Esophagus squamous epithelium (tissue), 5 donors: ENCODE measurements at places on chromosomes 7 and 10. TPM values are rescaled to one million over a fixed set of nuclear protein-coding genes. Genes with fewer than 3 reads are reported as not detected.
A peak's percentile ranks its signal among the peaks of the same experiment; 100 is the strongest.

GRCh38 chr7:36521133-36521532, 131.5 kb downstream of the ANLN start:
- no peak for DNase-seq
- no peak overlapping the region for H3K27ac ChIP-seq
- H3K4me1 ChIP-seq, result no peaks in the 10 kb centered on the region
- no peak overlapping the region for H3K4me3 ChIP-seq
- H3K36me3 ChIP-seq, result no peaks in the 10 kb centered on the region

DNA sequence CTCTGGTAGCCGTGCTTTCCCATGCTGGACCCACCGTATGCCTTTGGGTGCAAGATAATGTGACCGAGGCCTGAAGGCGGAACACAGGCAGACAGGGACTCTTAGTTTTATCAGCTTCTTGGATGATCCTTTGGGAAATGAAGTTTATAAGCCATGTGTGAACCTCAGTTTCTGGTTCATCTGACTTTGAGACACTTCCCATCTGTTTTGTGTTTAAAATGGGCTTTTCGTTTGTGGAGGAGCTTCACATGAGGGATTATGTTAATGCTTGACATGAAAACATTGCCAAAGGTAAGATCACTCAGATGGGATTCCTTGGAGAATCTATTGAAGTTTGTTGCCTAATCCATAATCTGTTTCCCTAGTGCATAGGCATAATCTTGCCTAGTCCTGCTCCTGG, 249.8 kb upstream of the LYZL1 start:
- no peaks in the 10 kb centered on the region for H3K36me3 ChIP-seq
- peaks cover 12% of the 10 kb centered on the region for H3K27me3 ChIP-seq
- H3K27ac ChIP-seq, result no peak overlapping the region
- no peak overlapping the region for H3K4me3 ChIP-seq
- no peak for DNase-seq

- no peaks in the 10 kb centered on the region for H3K4me1 ChIP-seq
- H3K27ac ChIP-seq, result no peak overlapping the region
- H3K27me3 ChIP-seq, result no peaks in the 10 kb centered on the region
- H3K4me3 ChIP-seq, result no peak overlapping the region
- H3K36me3 ChIP-seq, result no peaks in the 10 kb centered on the region
Observed at GRCh38 chr7:91767820-91768219, 112.7 kb downstream of the MTERF1 start.

- H3K27me3 ChIP-seq, result no peaks in the 10 kb centered on the region
- no peaks in the 10 kb centered on the region for H3K36me3 ChIP-seq
- no peak for DNase-seq
- peak overlapping the region; percentile 12 for H3K4me3 ChIP-seq
- peaks cover 17% of the 10 kb centered on the region for H3K4me1 ChIP-seq
Observed at GRCh38 chr7:16668049-16668858, 22.3 kb downstream of the BZW2 start.

GRCh38 chr7:141431711-141432110, 119.5 kb upstream of the AGK start:
- H3K27me3 ChIP-seq, result no peaks in the 10 kb centered on the region
- H3K36me3 ChIP-seq, result no peaks in the 10 kb centered on the region
- H3K4me3 ChIP-seq, result no peak overlapping the region
- no peaks in the 10 kb centered on the region for H3K4me1 ChIP-seq
- DNase-seq, result no peak

DNA sequence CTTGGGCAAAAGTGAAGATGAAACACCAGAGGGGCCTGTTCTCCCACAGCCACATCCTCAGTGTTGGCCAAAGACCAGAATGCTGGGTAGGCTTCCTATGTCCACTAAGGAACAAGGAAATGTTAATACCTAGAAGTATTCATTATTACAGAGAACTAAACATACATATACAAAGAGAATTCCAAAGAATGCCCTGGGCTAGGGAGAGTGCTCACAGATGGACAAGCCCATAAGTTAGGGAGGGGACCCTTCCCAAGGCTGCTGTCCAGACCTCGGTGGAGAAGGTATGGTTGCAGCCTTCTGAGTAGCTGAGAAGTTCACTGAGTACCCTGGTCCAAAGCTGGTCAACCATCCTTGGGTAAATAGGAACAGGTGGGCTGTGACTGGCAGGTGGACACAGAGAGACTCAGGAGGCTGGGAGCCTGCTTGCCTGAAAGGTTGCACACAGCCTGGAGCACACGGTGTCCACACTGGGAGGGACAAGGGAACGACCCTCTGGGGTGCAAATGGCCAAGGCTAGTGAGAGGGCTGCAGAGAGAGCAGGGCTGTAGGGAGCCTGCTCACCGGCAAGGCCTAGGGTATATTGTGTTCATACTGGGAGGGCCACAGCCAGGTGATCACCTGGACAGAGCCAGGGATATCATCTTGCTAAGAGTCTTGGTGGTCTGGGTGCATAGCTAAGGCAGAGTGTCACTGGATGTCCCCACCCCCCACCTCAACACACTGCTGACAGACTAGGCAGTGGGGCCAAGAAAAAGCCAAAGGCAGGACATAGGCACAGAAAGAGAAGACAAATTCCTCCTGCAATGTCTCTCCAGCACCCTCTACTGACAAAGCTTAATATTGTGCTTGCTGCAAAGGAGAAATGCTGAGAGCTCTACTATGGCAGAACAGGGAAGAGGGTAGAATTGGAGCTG, 40.3 kb downstream of the CPVL start:
- no peak overlapping the region for H3K4me3 ChIP-seq
- no peak overlapping the region for H3K27ac ChIP-seq
- no peaks in the 10 kb centered on the region for H3K36me3 ChIP-seq
- no peaks in the 10 kb centered on the region for H3K4me1 ChIP-seq

GRCh38 chr10:17685233-17685840, 41.4 kb downstream of the STAM start:
- H3K4me3 ChIP-seq, result no peak overlapping the region
- H3K4me1 ChIP-seq, result no peaks in the 10 kb centered on the region
- H3K27me3 ChIP-seq, result no peaks in the 10 kb centered on the region
- H3K36me3 ChIP-seq, result peaks cover 37% of the 10 kb centered on the region
- H3K27ac ChIP-seq, result no peak overlapping the region

- no peaks in the 10 kb centered on the region for H3K27me3 ChIP-seq
- H3K4me3 ChIP-seq, result no peak overlapping the region
- DNase-seq, result no peak
- no peak overlapping the region for H3K27ac ChIP-seq
Observed at GRCh38 chr10:13400196-13400965, 52.3 kb upstream of the SEPHS1 start.

DNA sequence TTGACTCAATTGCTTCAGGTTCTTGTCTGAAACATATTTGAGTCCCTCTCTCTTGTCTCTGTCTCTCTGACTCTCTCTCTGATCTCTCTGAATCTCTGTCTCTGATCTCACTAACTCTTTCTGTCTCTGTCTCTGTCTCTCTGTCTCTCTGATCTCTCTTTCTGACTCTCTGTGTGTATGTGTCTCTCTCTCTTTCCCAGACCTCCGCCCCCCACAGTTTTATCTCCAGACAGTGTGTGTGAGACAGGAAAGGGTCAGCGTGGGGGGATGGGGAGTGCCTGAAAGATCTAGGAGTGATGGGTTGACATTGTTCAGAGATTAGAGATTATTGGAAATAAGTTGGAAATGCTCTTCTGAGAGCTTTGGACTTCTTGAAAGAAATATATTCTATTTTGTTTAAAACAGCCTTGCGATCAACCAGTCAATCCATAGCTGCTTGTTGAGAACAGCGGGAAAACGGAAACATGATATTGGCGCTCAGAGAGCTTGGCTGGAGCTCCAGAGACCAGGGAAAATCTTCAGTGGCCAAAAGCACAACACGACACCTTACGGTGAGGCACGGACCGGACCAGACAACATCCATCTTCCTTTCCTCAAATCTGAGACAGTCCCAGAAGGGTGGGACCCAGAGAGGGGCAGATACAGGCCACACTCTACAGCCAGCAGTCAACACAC, 35.5 kb downstream of the CALML3 start:
- H3K4me1 ChIP-seq, result peaks cover 44% of the 10 kb centered on the region
- H3K36me3 ChIP-seq, result no peaks in the 10 kb centered on the region
- DNase-seq, result no peak
- no peak overlapping the region for H3K27ac ChIP-seq

GRCh38 chr10:131206111-131206995, 105.2 kb downstream of the TCERG1L start:
- no peak for DNase-seq
- H3K4me1 ChIP-seq, result no peaks in the 10 kb centered on the region
- no peak overlapping the region for H3K4me3 ChIP-seq
- no peak overlapping the region for H3K27ac ChIP-seq

GRCh38 chr10:126687121-126687606, 16.7 kb upstream of the C10orf90 start:
- H3K4me1 ChIP-seq, result no peaks in the 10 kb centered on the region
- H3K36me3 ChIP-seq, result no peaks in the 10 kb centered on the region
- H3K27me3 ChIP-seq, result no peaks in the 10 kb centered on the region
- no peak overlapping the region for H3K27ac ChIP-seq
- no peak for DNase-seq

GRCh38 chr10:89342206-89342958, 14.6 kb downstream of the IFIT3 start:
- H3K4me3 ChIP-seq, result no peak overlapping the region
- no peaks in the 10 kb centered on the region for H3K36me3 ChIP-seq
- no peak for DNase-seq
- H3K4me1 ChIP-seq, result peaks cover 20% of the 10 kb centered on the region

DNA sequence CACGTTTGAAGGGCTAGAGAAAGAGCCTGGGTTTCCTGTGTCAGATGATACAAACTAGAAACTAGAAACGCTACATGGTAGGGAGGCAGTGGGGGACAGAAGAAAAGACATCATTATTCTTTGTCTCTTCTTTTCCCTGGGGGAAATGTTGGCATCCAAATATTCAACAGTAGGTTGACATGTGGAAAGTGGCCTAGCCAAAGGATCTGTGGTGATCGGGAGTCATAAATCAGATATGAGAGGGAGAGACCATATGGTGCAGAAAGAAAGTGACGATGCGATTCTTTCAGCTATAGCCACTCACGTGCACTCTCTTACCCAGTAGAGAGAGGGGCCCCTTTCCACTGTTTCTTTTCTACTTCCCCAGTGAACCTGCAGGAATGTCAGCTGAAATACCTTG, 964.7 kb downstream of the LRMDA start:
- H3K27ac ChIP-seq, result no peak overlapping the region
- DNase-seq, result no peak
- H3K4me3 ChIP-seq, result no peak overlapping the region

DNA sequence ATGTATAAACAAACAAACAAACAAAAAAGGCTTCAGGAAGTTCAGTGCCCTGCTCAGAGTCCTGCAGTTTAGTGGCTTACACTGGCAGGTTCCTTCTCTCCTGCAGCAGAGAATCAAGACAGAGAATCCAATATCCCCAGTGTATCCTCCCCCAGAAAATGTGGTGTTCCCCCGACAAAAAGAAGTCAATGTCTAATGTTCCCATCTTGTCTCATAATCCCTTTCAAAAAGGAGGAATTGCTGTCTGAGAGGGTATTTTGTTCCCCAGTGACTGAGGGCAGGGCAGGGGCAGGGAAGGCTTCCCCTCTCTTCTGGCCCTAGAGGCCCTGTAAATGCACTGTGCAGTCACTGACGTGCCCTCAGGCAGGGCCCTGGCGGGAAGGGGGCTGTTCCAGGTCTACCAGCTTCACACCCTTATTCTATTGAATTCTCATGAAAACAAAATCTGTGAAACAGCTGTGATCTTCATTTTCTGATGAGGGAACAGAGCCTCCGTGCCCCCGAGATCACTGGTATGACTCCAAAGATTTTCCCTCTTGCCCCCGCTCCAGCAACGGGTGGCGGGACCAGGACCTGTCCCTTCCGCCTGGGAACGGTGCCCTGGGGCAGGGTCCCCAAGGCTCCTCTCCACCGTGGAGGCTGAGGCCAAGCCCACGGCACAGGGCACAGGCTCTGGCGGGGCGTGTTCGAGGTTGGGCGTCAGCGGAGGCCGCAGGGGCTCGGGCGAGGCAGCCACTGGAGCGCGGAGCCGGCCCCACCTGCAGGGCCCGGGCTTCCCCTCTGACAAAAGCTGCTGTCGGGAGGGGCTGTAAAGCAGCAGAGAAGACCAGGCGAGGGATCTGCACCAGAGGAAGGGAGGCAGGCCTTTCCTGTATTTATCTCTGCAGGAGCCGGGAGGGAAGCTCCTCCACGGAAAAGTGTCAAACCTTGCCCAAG, 13.4 kb upstream of the WDFY4 start:
- H3K27me3 ChIP-seq, result peaks cover 10% of the 10 kb centered on the region
- peak overlapping the region; percentile 46 for H3K27ac ChIP-seq
- peak; percentile 24 for DNase-seq
- no peak overlapping the region for H3K4me3 ChIP-seq

GRCh38 chr7:100429637-100430492, at the start of gene MEPCE:
Gene MEPCE (plus strand): TSS chr7:100429831. CDS start chr7:100430019, 188 bp downstream.
- peaks cover 17% of the 10 kb centered on the region for H3K36me3 ChIP-seq
- H3K27me3 ChIP-seq, result no peaks in the 10 kb centered on the region
- peak within 1 kb of the TSS; percentile 99 for H3K27ac ChIP-seq
- H3K4me3 ChIP-seq, result peak within 1 kb of the TSS; percentile 86
- DNase-seq, result peak; percentile 84

DNA sequence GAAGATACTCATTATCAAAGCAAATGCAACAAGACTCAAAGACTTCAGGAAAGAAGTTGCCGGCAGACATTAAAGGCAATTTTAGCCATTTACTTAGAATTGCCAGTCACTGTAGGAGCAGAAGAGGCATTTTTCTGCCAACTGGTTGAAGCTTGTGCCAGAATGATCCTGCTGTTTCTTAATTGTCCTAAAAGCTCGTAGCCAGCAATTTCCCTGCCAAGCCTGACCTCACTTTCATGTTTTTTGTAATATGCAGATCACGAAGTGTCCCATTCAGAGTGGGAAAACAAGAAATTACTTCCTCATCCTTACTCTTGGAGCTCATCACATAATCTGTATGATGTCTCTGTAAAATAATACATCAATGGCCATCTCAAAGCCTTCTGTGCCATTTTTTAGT, 130.9 kb upstream of the ANKRD1 start:
- no peaks in the 10 kb centered on the region for H3K27me3 ChIP-seq
- no peak overlapping the region for H3K4me3 ChIP-seq
- H3K4me1 ChIP-seq, result no peaks in the 10 kb centered on the region
- no peak for DNase-seq

GRCh38 chr10:114179148-114179547, at the start of gene TDRD1:
Gene TDRD1 (plus strand): TSS chr10:114179353. CDS start chr10:114187832, 8,479 bp downstream.
- no peaks in the 10 kb centered on the region for H3K36me3 ChIP-seq
- peaks cover 3% of the 10 kb centered on the region for H3K4me1 ChIP-seq
- H3K4me3 ChIP-seq, result no peak within 1 kb of the TSS
- no peaks in the 10 kb centered on the region for H3K27me3 ChIP-seq
- no peak within 1 kb of the TSS for H3K27ac ChIP-seq
- no peak for DNase-seq

- H3K36me3 ChIP-seq, result no peaks in the 10 kb centered on the region
- DNase-seq, result no peak
Observed at GRCh38 chr7:31074120-31074383, 21.9 kb downstream of the ADCYAP1R1 start.

GRCh38 chr10:8045726-8046494, 8.6 kb upstream of the GATA3 start:
- no peak for DNase-seq
- H3K4me3 ChIP-seq, result no peak overlapping the region
- no peak overlapping the region for H3K27ac ChIP-seq
- no peaks in the 10 kb centered on the region for H3K36me3 ChIP-seq

GPR26 gene
- not detected for total RNA-seq

ST8SIA6 gene
- total RNA-seq, result 2.3 TPM

FKBP6 gene
- not detected for total RNA-seq

ERVW-1 gene
- not detected for total RNA-seq

ZNF727 gene
- total RNA-seq, result 0.29 TPM
